Stimulated activated CD8-positive, alpha-beta memory T cell treated with anti-CD3 and anti-CD28 coated beads, Interleukin-7, amount 100 ng/mL, for 48 hours (primary cell): ENCODE measurements at places on chromosomes 5 and 9.

DNA sequence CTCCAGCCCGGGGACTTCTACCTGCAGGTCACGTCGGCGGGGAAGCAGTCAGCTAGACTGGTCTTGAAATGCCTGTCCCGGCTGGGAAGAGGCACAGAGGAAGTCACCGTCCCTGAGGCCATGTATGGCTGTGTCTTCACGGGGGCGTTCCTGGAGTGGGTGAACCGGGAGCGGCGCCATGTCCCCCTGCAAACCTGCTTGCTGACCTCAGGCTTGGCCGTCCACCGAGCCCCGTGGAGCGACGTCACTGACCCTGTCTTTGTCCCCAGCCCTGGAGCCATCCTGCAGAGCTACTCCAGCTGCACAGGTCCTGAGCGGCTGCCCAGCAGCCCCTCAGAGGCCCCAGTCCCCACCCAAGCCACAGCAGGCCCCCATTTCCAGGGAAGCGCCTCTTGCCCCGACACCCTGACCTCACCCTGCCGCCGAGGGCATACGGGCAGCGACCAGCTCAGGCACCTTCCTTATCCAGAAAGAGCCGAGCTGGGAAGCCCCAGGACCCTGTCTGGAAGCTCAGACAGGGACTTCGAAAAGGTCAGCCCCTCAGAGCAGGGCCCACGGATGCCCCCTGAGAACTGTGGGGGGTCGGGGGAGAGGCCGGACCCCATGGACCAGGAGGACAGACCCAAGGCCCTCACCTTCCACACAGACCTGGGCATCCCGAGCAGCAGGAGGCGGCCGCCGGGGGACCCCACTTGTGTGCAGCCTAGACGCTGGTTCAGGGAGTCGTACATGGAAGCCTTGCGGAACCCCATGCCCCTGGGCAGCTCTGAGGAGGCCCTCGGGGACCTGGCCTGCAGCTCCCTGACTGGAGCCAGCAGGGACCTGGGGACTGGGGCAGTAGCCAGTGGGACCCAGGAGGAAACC lies 47.8 kb downstream of the PLEKHG4B start:
- DNase-seq = no peak

DNA sequence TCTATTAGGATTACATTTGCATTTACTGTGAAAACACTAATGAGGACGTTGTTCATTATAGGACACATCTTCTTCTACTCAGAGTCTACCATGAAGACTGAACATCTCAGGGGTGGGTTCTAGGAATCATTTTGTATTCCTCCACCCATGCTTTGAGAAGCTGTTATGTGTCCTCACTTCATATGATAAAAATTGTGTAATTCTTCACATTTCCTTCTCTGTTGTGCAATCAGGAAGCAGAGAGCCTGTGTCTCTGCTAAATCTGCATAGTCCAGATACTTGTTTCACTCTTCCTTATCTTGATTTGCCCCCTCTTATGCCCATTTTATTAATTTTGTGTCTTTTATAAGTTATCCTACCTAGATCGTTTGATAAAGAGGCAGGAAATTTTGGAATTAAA lies 97.8 kb upstream of the IQGAP2 start:
- no peak for DNase-seq

DNA sequence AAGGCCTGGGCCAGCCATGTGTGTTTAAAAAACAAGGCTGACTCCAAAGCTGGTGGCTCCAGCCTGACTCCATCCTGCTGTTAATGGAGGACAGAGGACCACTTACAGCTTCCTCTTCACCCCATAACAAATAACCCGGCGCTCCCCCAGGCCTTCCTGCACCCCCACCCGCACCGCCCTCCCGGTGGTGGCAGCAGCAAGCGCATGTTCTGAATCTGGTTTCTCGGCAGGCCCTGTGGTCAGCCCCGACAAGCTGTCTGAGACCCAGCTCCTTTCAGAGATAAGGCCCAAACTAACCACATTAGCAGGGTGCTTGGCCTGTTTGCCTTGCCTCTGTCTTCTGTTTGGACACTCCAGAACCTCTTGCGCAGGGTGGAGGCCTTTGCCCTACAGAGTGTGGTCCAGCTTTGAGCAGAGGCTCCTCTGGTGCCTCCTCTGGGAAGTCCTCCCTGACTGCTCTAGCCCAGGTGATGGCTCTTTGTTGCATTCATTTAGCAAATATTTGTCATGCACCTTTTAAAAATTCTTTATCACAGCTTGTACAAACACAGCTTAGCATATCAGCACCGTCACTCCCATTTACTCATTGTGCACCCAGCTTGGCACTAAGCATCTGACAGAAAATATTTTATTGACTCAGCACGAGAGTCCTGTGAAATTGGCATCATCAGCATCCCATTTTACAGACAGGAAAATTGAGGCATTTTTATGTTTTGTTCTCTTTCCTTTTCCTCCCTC lies 78.4 kb downstream of the NDFIP1 start:
- no peak for DNase-seq

GRCh38 chr9:127395497-127396252 lies 1.3 kb upstream of the SLC2A8 start:
- DNase-seq = no peak

DNA sequence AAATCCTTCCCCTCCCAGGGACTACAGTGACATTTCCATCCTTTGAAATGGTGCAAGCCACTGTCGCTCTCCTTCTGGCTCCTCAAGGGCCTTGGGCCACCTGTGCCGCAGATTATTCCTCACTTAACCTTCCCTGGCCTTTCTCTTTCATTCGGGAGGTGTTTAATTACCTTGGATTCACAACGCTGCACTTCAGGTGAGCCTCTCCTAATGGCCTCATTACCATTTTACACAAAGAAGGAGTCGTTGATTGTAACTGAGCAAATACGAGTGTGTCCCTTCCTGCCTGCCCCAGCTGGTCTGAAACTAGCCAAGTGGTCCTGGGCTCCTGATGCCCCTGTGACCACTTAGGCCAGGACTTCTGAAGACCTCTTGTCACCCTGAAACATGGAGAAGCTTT lies 205.0 kb downstream of the CRB2 start:
- no peak for DNase-seq

DNA sequence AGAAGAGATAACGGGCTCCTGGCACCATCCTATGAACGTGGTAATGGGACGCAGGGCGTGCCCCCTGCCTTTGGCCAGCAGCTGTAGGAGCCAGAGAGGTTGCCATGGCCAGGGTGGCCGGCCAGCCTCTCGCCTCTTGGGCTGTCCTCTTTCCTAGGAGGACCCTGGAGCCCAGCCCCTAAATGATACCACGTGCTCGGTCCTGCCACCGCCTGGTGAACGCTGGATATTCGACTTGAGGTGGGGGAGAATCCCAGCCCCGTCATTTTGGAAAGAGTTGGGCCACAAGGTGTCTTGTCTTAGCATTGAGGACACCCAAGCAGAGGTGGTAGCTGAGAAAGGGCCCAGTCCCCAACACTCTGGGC lies 391 bp upstream of the NRG2 start:
- no peak for DNase-seq
